ENCODE measurements at places on chromosomes 5 and 9. TPM values are rescaled to one million over a fixed set of nuclear protein-coding genes. Genes with fewer than 3 reads are reported as not detected.

FGF1 gene
- 0.36 TPM for total RNA-seq

RLN2 gene
- total RNA-seq = 0.46 TPM

LMAN2 gene
- total RNA-seq = 65.7 TPM

PIK3R1 gene
- total RNA-seq = 175 TPM

GDF9 gene
- total RNA-seq = 0.20 TPM

SVEP1 gene
- 5.1 TPM for total RNA-seq

QRFP gene
- total RNA-seq = not detected

KLHL9 gene
- total RNA-seq = 24.9 TPM

NSMF gene
- total RNA-seq = 22.9 TPM

C5 gene
- total RNA-seq = 4.1 TPM

HACD4 gene
- 3.7 TPM for total RNA-seq

ITK gene
- 1.7 TPM for total RNA-seq

TXN gene
- total RNA-seq = 84.4 TPM

SEPTIN8 gene
- 25.2 TPM for total RNA-seq

C9orf43 gene
- 0.69 TPM for total RNA-seq

LCNL1 gene
- 0.48 TPM for total RNA-seq

GLT6D1 gene
- not detected for total RNA-seq

SLCO6A1 gene
- total RNA-seq = not detected

SPATA31A3 gene
- not detected for total RNA-seq

FOXD4L4 gene
- not detected for total RNA-seq

EFNA5 gene
- total RNA-seq = 11.8 TPM

SAP30L gene
- 43.4 TPM for total RNA-seq

PAPPA gene
- 5.5 TPM for total RNA-seq

RNF180 gene
- 23.2 TPM for total RNA-seq

TRMO gene
- 13.0 TPM for total RNA-seq

ADGRD2 gene
- total RNA-seq = not detected

ARL14EPL gene
- total RNA-seq = not detected

RASGRF2 gene
- total RNA-seq = 12.4 TPM

BAAT gene
- 0.10 TPM for total RNA-seq

ANKRD20A1 gene
- total RNA-seq = 1.1 TPM

ARHGAP26 gene
- total RNA-seq = 20.9 TPM

SLC38A9 gene
- 22.6 TPM for total RNA-seq

FSTL4 gene
- total RNA-seq = 0.20 TPM

CDC14B gene
- 14.1 TPM for total RNA-seq

Data from ovary (tissue), 10 donors.